Activated CD8-positive, alpha-beta memory T cell treated with anti-CD3 and anti-CD28 coated beads, Interleukin-2, amount 50 U/mL, for 4 hours (primary cell): ENCODE measurements at places on chromosomes 2 and 18.

DNA sequence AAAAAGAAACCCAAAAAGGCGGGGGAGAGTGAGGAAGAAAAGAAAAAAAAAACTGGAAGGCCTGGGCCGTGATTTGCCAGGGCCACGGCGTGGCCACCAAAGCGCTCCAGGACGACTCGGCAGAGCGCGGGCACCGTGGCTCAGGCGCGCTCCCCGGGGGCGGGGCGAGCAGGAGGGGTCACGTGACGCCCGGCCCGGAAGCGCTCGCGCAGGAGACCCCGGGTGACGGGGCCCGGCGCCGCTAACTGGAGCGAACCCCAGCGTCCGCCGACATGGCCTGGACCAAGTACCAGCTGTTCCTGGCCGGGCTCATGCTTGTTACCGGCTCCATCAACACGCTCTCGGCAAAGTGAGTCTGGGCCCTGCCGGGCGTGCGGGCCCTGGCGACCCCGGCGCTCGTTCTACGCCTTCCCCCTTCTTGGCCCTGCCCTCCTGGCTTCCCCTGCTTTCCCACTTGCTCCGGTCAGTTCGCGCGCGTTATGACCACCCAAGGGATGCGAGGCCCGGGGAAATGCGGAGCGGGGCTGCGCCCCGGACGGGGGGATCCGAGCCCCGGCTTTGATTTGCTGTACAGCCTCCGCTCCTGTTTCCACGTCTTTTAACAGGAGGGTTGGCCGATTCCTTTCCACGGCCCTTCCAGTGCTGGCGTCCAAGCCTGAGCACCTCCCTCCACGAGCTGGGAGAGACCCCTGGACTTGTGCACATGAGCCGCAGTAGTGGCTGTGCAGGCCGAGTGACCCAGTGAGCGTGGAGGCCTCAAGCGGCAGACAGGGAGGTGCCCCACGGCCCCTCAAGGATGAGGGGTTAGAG lies at the start of gene SLC35F6:
SLC35F6 (plus strand) TSS at position 207 of the 810 bp plus-strand sequence; CDS start at position 273, 66 bp downstream.
- peak; percentile 85 for DNase-seq

DNA sequence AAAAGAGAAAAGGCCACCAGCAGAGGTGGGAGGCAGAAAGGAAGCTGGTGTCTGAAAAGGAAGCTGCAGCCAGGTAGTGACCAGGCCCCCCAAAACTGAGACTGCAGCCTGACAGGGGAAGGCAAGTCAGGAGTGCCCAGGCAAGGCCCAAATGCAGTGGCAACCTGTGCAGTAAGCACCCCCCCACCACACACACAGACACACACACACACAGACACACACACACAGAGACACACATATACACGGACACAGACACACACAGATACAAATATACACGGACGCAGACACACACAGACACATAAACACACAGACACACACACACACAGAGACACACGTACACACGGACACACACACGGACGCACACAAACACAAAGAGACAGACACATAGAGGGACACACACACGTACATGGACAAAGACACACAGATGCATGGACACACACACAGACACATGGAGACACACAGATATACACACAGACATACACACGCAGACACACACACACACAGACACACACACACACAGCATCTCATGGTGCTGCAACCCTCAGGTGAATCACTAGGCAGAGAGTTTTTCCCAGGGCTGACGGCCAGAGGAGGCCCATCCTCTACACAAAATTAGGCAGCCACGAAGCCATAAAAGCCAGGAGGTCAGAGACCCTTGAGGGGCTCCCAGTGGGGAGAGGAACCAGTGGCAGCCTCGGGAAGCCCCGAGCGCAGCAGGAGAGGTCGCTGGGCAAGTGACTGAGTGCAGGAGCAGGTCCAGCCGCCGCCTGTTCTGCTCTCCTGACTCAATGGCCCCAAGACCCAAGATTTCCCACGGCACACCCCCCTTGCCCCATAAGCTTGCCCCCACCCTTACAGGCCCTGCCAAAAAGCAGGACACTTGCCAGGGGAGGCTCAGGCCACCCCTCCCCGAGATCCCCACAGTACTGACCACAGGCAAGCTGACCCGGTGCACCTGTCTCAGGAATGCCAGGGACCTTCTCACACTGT lies 6.3 kb downstream of the SDC1 start:
- DNase-seq = no peak

DNA sequence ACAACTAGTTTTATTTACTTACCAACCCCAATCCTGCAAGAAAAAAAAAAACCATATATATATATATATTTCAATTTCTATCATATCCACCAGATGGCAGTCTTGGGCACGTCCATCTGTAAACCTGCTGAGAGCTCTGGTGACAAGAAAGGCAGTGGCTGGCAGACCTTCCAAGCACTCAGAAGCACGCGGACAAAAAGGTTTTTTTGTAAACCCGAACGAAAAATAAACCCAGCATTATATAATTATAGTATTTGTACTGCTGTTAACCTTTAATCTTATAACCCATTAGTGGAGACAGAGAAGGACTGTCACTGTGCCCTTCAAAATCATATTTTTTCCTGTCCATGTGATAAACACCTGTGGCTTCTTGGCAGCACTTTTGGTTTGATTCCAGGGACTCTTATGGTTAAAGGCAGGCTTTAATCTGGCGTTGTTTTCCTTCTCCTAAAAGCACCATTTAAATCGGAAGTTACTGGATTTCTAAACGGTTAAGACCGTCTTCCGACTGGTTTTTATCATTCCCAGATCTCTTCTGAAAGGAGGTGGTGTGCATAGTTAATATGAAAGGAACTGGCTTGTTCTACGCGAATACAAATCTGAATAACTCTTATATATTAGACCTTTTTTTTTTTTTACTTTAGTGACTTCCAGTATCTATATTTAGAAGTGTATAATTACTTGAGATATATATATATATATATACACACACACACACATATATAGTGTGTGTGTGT lies 31.0 kb upstream of the SLC3A1 start:
- peak; percentile 42 for DNase-seq

DNA sequence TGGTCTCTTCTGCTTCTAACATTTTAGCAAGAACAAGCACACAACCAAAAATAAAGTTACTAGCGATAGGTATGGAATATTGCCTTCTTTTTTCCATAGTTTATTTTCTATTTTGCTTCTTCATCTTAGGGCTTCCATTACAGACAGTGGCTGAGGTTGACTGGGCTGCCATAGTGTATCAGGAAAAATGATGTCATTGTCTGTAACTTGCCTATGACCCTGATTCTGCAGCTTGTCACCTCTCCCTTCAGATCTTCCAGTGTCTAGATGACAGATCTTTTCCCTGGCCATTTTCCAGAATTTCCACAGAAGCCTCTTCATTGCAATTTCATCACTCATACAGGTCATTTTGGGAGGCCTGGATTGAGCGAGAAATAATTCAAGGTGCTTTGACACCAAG lies 308.5 kb downstream of the EPHA4 start:
- DNase-seq = no peak

DNA sequence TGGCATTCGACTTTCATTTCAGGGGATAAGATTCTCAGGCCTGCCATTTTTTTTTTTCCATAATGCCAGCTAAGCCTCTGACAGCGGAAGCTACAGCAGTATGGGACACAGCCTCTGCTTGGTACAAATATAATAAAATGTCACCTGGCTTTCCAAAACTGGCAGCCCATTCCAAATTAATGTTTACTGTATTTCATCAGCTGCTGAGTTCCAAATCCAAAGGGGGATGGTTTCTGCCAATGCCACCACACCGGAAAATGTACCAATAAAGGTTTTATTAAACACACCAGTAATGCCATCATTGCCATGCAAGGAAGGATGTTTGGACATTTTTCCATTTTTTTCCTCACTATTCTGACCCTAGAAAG lies 275.8 kb upstream of the CCDC68 start:
- DNase-seq = no peak

GRCh38 chr2:160492401-160493226 lies 993 bp downstream of the RBMS1 start:
- peak; percentile 76 for DNase-seq

- no peak for DNase-seq
Observed at GRCh38 chr2:62931536-62931935, 119.1 kb upstream of the OTX1 start.

DNA sequence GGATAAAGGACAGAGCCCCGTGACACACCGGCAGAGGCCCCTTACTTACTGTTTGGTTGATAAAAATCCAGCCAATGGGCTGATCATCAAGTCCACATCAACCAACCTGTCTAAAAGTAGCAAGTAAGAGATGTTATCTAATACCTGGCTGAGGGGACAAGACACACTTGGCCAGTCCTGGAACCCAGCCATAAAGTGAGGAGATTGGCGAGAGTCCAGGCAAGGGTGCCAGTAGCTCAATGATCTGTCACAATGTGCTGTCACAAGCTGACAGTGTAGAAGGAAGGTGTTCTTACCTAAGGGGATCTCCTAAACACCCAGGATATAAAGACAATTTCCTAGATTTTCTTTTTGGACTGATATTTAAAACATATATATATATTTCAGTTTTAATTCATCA lies 61.7 kb upstream of the IL1R2 start:
- DNase-seq = no peak
